Stimulated activated CD8-positive, alpha-beta memory T cell treated with anti-CD3 and anti-CD28 coated beads, Interleukin-4, amount 100 ng/mL, for 24 hours (primary cell): ENCODE measurements at places on chromosomes 16 and 17.

- peak; percentile 97 for DNase-seq
Measured at GRCh38 chr16:27268376-27269299, at the start of gene NSMCE1. Gene NSMCE1, minus strand, starts transcription at chr16:27268772. Its CDS starts 11,202 bp downstream, at chr16:27257570.

GRCh38 chr17:45745601-45746494 is 38.3 kb upstream of the CRHR1 start:
- no peak for DNase-seq

GRCh38 chr17:77117415-77117814 is 23.4 kb upstream of the SEC14L1 start:
- DNase-seq: no peak

DNA sequence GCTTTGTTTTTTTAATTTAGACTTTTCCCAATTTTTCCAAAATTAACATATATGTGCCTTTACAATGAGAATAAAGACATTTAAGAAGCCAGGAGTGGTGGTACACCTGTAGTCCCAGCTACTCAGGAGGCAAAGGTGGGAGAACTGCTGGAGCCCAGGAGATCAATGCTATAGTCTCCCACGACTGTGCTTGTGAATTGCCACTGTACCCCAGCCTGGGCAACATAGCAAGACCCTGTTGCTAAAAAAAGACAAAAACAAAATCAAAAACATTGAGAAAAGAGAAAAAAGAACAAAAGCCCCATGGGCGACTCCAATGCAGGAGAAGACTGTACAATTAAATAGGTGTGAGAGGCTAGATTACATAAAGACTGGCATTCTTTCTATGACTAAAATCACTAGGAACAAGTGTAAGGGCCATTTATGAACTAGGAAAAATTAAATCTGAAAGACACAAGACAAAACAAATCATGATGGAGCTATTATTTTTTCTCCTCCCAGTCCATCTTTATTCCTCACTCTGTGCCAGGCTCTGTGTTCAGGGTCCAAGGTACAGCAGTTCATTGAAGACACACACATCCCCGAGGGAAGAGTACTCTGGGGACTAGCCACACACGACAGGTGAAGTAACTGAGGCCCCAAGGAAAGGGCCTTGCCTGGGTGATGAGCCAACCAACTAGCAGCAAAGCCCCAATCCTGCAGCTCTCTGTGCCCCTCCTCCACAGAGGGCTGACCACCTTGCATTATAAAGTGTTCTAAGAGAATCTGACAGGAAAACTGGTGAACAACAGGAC is 79.8 kb downstream of the CREBBP start:
- no peak for DNase-seq

DNA sequence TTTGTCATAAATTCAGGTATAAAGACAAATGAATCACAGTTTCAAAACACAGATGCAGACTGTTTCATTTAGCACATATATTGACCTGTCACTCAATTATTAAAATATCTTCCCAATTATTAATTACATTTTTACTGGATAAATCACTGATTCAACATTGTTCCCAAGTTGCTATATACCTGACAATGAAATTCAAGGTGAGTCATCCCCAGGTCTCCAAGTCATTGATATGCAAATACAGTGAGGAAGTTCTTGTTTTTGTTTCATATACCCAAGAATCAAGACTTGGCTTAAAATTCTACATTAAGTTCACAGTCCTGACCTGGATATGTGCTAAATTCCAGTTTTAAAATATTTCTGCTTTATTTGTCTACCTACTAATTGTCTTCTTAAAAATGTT is 599.3 kb upstream of the PSMD7 start:
- DNase-seq: no peak

GRCh38 chr17:43212641-43213490 is 1.2 kb downstream of the TMEM106A start:
- no peak for DNase-seq

GRCh38 chr16:3655396-3656159 is 1.1 kb downstream of the DNASE1 start:
- DNase-seq: no peak

DNA sequence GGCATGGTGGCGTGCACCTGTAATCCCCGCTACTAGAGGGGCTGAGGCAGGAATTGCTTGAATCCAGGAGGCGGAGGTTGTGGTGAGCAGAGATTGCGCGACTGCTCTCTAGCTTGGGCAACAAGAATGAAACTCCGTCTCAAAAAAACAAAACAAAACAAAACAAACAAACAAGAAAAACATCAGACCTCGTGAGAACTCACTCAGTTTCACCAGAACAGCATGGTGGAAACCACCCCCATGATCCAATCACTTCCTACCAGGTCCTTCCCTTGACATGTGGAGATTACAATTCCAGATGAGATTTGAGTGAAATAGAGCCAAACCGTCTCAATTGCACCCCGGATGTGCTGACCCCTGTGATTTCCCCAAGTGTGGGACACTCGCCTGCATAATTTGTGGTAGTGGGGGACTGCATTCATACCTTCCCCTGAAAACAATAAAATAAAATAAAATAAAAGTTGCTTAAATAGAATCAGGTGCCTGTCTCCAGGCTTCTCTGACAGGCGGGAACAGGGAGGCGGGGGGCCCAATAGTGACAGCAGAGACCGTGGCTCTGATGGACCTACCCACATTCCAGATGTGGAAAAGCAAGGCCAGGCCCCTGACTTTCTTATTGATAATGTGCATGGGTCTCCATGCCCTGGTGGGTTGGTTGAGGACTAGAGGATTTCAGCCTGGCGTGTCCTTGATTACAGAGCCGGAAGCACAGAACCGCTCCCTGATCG is 13.1 kb downstream of the ZSCAN10 start:
- no peak for DNase-seq

- DNase-seq: no peak
Measured at GRCh38 chr16:88939972-88940861, 36.8 kb downstream of the CBFA2T3 start.

DNA sequence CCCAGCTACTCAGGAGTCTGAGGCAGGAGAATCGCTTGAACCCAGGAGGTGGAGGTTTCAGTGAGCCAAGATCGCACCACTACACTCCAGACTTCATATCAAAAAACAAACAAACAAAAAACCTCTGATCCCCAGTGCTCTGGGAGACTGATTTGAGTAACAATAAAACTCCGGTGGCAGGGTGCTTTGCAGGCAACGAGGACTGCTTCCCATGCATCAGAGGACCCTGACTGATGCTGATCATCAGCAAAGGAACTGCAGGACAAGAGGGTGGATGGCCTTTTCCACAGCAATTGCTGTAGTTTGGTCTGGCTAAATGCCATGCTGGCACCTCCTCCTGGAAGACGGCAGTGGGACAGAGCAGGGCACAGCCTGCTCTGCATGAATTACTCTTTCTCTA is 6.4 kb upstream of the SLC39A11 start:
- DNase-seq: no peak

DNA sequence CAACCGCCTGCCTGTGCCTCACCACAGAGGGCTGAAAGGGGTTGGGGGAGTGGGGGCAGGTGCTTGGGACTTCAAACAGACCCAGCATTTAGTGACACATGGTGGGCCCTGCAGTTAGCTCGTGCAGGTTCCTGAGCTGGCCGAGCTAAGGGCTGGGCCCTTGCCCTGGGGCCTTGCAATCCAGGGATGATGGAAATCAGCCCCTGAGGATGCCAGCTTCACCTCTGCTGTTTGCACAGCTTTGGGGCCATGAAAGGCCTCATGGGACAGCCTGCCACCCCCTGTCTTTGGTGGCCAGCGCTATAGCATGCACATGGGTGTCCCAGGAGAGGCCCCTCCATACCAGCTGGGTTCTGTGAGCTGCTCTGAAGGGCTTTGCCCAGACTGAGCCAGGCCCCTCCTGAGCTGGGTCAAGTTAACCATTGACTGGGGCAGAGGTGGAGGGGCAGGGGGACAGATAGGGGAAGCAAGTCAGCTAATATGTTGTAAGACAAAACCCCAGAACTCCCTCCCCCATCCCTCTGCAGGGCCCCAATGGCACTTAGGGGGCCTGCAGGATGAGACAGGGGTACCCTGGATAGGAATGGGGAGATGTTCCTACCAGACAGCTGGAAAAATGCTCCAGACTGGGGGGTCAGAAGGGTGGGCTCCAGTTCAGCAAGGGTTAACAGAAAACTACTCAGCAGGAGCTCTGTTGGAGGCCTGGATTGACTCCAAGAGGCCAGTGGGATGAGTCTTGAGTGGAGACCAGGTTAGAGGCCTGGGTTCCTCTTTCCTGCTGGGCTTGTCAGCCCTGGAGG is 692 bp downstream of the PRR15L start:
- no peak for DNase-seq

GRCh38 chr17:47634870-47635269 is 14.8 kb upstream of the KPNB1 start:
- no peak for DNase-seq

- no peak for DNase-seq
Measured at GRCh38 chr16:83420206-83420760, 387.5 kb upstream of the HSBP1 start.

GRCh38 chr16:67661886-67662652 is 1.3 kb downstream of the PARD6A start:
- DNase-seq: no peak

- DNase-seq: no peak
Measured at GRCh38 chr17:40506786-40507185, 5.4 kb upstream of the TNS4 start.

- DNase-seq: no peak
Measured at GRCh38 chr17:19510903-19511302, 22.8 kb upstream of the SLC47A1 start.

- DNase-seq: no peak
Measured at GRCh38 chr17:75430159-75430974, 24.9 kb upstream of the GRB2 start.

DNA sequence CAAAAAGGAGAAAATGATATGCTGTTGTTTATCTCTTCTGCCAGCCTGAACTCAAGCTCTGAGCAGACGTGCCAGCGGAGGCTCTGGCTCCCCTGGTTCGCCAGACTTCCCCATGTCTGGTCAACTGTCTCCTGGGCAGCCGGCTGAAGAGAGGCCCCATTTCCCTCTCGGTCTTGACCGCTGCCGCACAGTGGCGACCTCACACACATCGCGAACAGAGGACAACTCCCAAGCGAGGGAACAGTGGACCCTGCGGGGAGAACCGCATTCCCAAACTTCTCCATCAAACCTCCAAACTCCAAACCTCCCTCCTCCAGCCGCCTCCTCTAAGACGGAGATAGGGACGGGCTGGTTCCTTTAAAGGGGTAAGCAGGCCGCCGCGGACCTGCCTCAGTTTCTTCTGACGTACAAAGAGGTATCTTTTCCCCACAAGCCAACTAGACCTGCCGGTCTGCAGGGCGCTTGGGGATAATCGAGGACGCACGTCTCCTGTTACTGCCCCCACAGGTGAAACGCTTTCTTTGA is 24.9 kb upstream of the RFFL start:
- DNase-seq: no peak

- DNase-seq: no peak
Measured at GRCh38 chr16:57669476-57670162, 1.5 kb downstream of the ADGRG3 start.

DNA sequence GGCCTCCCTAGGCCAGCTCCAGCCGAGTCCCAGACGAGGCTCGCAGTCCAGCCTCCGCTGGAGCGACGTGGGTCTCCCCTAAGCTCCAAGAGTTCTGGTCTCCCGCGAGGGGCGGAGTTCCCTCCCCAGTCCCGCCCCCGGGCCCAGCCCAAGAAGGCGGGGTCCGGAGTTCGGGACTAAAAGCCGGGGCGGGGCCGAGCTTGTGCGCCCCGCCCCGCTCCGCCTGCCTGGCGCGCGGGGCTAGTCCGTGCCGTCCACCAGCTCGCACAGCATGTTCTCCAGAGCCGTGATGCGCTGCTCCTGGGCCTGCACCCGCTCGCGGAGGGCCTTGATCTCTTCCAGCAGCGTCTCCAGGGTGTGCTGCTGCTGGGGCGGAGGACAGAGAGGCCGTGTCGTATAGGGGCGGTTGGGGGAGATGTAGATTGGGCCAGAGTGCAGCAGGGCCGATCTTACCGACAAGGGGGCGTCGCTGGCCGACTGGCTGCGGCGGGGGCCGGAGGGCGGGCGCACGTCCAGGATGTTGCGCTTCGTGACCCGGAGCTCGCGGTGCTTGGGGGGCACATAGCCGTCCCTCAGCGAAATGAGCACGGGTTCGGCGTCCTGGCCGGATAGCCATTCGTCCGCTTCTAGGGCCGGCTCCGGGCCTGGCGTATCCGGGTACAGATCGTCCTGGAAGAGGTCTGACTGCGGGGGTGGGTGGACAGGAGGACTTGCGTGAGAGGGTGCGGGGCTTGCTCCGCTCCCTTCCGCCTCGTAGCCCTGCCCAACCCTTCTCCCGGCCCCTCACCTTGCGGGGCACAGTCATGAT is 7.0 kb downstream of the CORO6 start:
- peak; percentile 73 for DNase-seq

GRCh38 chr17:40107522-40108174 is 7.3 kb upstream of the NR1D1 start:
- DNase-seq: no peak

DNA sequence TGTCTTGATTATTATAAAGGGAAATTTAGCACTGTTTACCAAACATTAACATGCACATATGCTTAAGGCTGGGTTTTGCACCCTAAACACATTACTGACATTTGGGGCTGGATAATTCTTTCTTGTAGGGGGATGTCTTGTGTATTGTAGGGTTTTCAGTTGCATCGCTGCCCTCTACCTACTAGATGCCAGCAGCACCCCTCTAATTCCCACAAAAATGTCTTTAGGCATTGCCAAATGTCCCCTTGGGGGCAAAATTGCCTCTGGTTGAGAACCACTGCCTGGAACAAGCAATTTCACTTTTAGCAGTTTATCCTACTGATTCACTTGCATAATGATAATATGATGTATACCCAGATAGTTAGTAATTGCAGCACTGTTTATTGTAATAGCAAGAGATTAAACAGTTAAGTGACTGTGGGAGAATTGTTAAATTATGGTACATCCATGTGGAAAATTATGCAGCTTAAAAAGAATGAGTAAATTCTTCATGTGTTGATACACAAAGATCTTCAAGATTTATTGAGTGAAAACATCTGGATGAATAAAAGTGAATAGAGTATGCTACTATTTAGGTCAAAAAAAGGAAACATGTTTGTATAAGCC is 18.4 kb downstream of the PRSS54 start:
- no peak for DNase-seq

- DNase-seq: no peak
Measured at GRCh38 chr17:42678951-42679491, 2.2 kb upstream of the PLEKHH3 start.
